ENCODE measurements at places on chromosomes 1 and 21.

- DNase-seq, result no peak
These were observed 59.4 kb upstream of the DUSP10 start for GRCh38 chr1:221801251-221801661.

DNA sequence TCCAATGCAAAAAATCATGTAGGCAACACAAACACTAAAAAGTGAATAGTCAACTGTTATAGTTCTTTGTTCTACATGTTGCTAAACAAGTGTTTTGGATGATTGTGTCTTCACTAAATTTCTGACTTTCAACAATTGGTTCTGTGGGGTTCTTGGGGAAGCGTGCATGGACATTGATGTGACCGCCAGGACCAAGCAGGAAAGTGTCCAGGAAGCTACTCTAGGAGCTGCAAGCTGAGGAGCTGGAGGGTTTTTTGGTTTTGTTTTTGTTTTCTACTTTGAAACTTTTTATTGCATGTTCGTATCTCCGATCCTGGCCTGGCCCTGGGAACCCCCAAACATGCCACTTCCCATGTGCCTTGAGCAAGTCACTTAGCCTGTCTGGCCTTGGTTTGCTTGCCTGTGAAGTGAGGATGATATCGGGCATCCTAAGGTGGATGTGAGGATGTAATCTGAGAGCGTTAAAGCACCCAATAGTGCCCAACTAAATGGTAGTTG is 8.0 kb downstream of the TMPRSS3 start:
- no peak for DNase-seq

DNA sequence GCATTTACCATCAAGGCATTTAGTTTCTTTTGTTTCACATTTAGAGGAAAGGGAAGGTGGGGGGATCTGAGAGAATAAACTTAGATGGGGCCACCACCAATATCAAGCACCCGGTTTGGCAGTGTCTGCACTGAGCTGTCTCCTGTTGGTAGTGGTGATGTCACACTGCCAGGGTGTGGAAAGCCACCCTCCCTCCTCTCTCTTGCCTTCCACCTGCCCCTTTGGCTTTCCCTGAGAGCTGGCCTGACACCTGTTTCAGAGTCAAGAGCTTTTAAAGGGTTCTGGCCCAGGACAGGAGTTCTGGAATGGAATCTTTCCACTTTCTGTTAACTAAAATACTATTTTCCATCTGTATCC is 13.4 kb downstream of the ATF3 start:
- no peak for DNase-seq

DNA sequence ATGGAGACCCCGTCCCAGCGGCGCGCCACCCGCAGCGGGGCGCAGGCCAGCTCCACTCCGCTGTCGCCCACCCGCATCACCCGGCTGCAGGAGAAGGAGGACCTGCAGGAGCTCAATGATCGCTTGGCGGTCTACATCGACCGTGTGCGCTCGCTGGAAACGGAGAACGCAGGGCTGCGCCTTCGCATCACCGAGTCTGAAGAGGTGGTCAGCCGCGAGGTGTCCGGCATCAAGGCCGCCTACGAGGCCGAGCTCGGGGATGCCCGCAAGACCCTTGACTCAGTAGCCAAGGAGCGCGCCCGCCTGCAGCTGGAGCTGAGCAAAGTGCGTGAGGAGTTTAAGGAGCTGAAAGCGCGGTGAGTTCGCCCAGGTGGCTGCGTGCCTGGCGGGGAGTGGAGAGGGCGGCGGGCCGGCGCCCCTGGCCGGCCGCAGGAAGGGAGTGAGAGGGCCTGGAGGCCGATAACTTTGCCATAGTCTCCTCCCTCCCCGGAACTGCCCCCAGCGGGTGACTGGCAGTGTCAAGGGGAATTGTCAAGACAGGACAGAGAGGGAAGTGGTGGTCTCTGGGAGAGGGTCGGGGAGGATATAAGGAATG is 505 bp downstream of the LMNA start:
- no peak for DNase-seq

GRCh38 chr1:232627645-232628334 is 2.1 kb downstream of the SIPA1L2 start:
- no peak for DNase-seq

DNA sequence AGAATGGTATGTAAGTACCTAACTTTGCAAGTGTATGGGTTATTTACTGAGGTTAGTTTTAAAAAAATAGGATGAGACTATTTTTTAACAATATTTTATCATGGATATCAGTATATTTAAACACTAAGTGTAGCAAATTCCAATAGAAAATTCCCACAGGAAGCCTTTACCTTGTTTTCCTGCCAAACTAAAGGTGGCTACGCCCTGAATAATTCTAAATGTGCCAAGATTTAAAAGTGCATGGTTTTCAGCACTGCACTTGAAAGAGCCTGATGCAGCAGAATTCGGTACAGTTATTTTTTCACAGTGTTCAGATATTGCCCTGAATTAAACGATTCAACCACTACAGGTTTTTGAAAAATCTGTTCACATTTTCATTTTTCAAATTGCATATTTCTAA is 1622.8 kb upstream of the B3GALT2 start:
- DNase-seq, result no peak

- no peak for DNase-seq
These were observed 73.3 kb upstream of the FMO3 start for GRCh38 chr1:171017426-171017825.

GRCh38 chr1:195933835-195934234 is 674.4 kb downstream of the KCNT2 start:
- no peak for DNase-seq

DNA sequence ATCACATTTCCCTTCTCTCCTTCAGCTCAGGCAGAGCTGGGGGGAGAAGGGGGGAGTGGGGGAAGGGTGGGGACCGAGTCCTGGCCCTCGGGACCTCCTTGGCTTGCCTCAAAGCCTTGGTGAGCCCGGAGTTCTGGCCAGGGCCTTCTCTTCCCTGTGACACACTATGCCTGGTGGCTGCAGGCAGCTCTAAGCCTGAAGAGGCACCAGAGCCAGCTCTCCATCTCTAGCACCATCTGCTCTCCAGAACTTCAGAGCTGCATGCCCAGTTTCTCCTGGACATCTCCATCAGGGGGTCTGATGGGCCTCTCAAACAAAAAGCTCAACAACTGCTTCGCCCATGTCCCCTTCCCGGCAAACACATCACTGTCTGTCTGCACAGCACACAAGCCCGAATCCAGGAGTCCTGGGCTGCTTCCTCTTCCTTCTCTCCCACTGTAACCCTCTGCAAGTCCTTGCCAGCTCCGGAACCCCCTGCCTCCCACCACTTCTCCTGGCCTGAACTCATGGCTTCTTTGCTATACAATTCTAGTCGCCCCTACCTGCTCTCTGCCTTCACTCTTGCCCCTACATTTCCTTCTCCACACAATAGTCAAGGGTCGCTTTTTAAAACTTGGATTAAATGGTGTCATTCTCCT is 26.5 kb downstream of the KIAA1614 start:
- no peak for DNase-seq

- DNase-seq, result no peak
These were observed 782.2 kb upstream of the NCAM2 start for GRCh38 chr21:20215959-20216358.

GRCh38 chr1:40032240-40032891 is 8.2 kb upstream of the CAP1 start:
- no peak for DNase-seq

DNA sequence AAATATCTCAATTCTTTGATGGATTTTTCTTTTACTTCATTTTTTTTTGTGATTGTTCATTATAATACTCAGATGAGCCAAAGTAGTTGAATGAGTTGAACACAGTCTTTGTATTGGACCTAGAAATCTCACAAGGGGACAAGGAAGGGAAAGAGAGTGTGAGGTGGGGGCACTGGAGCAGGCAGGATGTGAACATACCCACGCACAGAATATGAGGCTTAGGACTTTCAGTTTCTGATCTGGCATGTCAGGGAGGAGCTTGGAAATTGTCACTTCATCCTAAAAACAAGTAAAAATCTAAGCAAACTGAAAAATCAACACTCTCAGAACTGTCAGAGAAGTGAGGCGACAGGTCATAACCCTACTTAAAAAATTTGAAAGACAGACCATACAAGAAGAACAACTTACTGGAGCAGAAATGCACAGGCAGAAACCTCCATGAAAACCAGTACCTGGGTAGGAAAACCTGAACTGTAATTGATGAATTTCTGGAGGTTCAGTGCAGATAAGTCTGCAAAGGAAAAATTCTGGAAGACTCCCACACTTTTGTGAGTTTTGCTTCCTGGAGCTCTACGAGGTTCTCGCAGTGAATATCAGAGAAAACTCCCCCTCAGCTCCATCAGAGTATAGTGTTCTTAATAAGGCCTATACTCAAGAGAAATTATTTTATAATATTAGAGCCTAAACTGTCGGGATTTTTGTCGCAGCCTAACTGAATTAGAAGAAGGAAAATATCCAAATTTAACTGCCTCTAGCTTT is 3.6 kb upstream of the PTGS2 start:
- DNase-seq, result no peak

Data from D721Med (cell line).